A172 (cell line): ENCODE measurements at places on chromosomes 12 and 14.

DNA sequence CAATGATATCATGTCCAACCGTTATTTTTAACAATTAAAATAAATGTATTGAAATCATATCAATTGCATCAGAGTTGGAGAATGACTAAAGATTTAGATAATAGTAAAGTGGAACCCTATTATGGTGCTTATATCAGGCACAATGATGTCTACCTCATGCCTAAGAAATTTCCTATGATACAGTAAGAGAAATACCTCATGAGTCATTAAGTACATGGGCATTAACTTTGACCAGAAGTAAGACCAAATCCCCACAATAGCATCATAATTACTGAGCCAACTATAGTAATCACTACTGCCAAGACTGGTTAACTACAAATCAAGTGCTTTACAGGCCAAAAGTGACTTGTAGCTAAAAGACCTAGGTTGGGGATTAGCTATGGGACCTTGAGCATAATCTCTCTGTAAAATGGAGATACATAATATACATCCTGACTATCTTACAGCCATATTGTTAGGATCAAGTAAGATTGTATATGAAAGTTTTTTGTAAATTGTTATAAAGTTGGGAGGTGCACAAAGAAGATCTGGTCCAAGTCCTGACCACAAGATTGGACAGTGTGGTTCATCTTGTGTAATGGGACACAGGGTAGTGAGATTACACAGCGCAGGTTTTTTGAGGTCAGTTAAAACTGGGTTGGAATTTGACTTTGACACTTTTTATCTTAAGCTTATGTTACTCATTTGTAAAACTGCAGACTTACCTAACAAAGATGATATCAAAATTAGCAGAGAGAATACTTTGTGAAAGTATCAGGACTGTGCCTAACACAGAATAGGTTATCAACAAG is 60.5 kb downstream of the ERGIC2 start:
- DNase-seq: peak; percentile 86

- DNase-seq: no peak
Measured at GRCh38 chr14:34437729-34438080, 24.3 kb downstream of the SPTSSA start.

DNA sequence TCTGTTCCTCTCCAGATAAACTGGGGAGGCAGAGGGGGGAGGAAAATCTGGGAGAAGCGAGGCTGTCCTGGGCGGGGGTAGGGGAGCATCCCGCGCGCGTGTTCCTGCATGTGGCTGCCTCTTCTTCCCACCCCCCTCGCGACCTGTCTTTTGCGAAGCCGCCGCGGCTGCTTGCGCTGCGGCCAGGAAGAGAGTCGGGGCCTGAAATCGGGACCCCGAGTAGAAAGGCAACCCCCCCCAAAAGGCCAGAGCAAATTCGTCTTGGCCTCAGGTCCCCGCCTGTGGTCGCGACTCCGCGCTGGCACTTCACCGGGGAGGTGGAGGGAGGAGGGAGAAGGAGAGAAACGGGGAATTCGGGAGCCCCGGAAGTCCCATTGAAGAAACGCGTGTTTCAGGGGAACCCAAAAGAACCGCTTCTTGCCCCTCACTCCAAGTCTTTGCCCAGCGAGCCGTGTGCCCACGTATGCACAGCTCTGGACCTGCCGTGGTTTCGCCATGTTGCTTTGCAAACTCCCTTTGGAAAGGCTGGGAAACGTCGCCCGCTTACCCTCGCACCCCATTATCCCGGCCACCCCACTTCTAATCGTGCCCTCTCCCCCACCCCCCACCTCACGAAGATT is 944 bp downstream of the CCND2 start:
- no peak for DNase-seq

GRCh38 chr12:79883216-79883615 is 51.7 kb downstream of the PPP1R12A start:
- peak; percentile 18 for DNase-seq

DNA sequence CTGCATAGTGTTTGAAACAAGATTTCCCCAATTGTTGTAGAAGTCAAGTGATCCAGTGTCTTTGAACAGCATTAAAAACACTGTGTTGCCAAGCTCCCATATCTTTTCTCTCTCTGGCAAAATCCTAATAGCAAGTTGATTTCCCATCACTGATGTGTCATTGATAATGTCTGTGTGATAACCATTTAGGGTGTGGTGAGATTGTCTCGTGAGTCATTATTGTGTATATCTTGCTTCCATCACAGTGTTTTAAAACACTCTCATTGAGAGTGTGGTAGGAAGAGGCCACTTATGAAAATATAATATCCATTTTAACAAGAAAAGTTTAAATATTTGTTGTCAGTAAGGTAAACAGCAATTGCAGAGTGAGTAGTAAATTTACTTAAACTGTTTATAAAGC is 74.7 kb downstream of the PRORP start:
- peak; percentile 2 for DNase-seq

DNA sequence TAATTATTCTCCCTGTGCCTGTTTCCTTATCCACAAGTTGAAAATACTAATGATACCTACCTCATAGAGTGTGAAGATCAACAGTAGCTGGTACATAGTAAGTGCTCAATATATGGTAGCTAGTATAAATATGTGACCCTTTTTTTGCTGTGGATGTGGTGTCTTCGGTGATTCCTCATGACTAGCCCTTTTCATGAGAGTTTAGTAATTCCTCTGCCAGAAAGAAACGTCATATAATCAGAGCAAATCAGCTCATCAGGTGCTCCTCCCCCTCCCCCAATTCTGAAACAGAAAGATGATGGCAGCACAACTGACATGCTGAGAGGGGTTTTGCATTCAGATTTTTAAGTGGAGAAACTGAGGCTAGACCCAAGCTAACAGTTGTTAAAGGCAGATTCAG is 210.8 kb downstream of the SLC41A2 start:
- no peak for DNase-seq
